Stimulated activated CD4-positive, alpha-beta T cell treated with anti-CD3 and anti-CD28 coated beads, Interleukin-1b, Interleukin-23, amount 100 ng/mL, for 24 hours (primary cell): ENCODE measurements at places on chromosomes 5 and 9.

DNA sequence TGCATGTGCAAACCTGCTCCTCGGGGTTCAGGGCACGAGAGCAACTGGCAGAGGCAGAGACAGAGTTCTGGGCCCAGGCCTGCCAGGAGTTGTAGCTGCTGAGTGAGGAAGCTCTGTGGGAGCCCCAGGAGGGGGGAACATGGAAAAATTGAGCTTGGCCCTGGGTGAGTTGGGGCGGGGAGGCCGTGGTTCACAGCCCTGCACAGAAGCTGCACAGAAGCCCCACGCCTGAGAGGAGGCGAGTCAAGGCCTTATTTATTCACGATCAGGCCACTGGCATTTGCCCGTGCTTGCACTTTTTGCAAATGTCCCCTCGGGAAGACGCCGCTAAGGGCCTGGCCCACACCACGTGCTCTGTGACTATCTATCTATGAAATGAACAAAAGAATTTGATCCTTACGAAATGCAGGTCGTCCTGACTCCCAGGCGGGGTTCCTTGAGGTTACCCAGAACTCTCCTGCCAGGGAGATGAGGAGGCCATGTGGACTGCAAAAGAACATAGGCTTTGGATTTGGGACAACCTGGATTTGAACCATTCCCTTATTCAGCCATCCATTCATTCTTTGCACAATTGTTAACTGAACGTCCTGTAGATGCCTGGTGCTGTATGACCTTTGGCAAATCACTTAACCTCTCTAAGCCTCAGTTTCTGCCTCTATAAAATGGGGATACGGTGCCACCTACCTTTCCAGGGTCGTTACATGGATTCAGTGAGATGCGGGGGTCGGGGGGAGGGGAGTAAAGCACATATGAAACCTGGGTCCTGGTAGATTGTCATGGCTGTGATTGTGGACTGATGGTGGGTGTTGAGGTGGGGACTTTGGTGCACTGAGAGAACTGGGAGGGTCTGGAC is 17.9 kb downstream of the COL27A1 start:
- DNase-seq, result no peak

- DNase-seq, result no peak
Measured at GRCh38 chr5:2451100-2451499, 300.4 kb downstream of the IRX2 start.

GRCh38 chr5:173291722-173292658 is 36.2 kb downstream of the STC2 start:
- DNase-seq, result no peak

GRCh38 chr5:148107608-148108007 is 43.8 kb downstream of the SPINK5 start:
- no peak for DNase-seq

GRCh38 chr5:179330186-179330900 is 14.9 kb downstream of the ADAMTS2 start:
- no peak for DNase-seq

DNA sequence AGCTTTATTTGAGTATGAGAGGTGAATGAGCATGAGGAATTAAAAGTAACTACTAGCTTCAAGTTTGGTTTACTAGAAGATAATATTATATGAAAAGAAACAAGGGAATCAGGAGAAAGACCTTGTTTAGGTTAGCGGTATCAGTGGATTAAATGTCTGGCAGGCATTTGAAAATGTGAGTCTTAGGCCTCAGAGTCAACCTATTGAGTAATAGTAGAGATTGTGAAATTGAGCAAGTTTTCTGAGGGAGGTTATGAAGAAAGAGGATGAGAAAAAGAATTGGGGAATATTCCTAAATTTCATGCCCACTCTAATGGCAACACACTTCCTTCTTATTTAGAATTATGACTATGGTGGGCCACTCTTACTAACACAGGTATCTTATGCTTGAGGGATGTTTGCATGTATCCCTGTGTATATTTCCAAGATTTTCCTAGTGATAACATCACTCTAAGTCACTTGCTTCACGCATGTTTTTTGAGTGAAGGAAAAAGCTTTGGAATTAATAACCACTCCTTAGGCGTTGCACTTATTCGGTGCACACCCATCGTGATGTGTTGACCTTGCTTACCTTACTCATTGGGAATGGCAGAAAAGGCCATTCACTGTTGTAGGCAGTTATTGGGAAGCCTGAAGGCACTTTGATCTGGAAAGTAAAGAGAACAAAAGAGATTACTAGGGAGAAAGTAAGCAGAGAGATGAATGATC is 8.2 kb upstream of the ELL2 start:
- DNase-seq, result no peak

- no peak for DNase-seq
Measured at GRCh38 chr5:2683720-2684119, 67.8 kb downstream of the IRX2 start.

- no peak for DNase-seq
Measured at GRCh38 chr9:14314424-14314928, 535 bp upstream of the NFIB start.

DNA sequence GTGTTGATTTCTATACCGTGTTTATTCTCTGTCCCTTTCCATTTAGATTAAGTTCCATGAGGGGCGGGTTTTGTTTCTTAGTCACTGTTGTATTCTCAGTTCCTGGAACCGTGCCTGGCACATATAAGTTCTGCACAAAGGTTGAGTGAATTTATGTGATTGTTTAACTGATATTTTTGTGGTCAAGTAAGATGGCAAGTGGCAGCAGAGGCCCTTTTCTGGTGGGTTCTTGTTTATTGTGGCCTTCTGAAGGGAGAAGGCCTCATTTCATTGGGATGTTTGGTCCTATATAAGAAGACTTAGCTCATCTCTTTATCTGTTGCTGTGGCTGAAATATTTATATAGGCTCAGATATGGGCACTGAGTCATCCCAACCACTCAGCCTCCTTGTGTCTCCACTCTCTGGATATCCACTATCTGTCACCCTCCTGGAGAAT is 262.5 kb downstream of the PSAT1 start:
- DNase-seq, result no peak

- no peak for DNase-seq
Measured at GRCh38 chr5:36740259-36740898, 134.0 kb downstream of the SLC1A3 start.

DNA sequence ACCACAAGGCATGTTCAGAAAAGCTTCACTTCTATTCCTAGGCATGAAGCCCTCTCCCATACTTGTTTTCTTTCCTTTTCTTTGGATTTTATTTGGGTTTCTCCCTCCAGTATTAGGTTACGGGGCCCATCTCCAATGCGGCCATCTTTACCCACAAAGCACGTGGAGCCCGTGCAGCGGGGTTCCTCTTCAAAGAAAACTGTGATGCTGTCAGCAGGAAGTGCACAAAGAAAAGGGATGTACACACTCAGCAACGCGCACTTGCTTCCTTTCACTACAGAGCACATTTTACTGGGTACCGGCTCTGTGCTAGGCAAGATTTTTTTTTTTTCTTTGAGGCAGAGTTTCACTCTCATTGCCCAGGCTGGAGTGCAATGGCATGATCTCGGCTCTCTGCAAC is 106.6 kb downstream of the COL23A1 start:
- peak; percentile 24 for DNase-seq

- DNase-seq, result no peak
Measured at GRCh38 chr5:142006363-142007236, 6.2 kb downstream of the GNPDA1 start.

DNA sequence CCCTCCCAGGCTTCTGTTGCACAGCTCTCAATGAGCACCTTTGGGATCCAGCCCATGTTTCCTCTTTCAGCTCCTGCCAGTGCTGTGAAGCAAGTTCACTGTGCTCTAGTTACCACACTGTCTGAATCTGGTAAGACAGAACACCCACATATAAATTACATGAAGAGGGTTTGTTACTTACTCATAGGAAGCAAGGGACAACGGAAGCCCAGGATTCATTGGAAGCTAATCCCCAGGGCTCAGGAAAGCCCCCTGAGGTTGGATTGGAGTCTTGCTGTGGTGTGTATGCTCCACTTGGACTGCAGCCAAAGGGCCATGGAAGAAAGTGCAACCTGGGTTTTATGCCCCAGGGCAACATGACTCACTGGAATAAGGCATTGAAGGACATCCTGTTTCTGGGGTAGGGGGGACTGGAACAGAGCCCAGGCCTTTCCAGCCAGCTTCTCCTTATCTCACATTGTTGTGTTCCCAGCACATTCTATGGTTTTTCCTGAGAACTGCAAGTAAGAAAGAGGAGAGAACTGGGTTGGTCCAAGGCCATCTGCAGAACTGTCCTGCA is 15.6 kb upstream of the CLK4 start:
- no peak for DNase-seq

DNA sequence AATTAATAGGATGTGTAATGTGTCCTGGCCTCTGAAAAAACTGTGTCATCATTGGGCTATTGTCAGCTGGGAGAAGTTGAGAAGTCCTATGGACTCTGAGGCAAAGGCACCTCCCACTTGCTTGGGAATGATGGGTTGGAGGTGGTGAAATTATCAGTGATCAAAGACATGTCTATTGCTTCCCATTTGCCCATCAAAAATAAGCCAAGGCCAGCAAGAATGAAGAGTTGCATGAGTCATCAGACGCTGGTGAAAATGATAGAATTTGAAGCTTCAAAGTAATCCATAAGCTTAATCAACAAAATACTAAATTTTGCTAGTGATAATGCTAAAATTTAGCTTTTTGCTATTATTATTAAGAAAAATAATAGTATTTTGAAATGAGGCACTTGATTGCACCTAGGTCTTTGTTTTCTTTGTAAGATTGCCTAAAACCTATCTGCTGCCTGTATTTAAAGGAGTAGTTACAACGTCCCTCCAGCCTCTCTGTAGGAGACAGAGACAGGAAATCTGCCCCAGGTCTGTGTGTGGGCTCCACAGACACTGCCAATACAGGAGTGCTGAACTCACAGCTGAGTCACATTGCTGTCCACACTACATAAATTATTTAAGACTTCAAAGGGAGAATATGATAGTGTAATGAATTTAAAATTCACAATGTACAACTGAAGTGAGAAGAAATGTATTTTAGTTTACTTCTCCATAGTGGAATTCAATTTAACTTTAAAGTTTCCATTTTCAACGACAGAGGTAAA is 48.4 kb upstream of the APC start:
- DNase-seq, result no peak

DNA sequence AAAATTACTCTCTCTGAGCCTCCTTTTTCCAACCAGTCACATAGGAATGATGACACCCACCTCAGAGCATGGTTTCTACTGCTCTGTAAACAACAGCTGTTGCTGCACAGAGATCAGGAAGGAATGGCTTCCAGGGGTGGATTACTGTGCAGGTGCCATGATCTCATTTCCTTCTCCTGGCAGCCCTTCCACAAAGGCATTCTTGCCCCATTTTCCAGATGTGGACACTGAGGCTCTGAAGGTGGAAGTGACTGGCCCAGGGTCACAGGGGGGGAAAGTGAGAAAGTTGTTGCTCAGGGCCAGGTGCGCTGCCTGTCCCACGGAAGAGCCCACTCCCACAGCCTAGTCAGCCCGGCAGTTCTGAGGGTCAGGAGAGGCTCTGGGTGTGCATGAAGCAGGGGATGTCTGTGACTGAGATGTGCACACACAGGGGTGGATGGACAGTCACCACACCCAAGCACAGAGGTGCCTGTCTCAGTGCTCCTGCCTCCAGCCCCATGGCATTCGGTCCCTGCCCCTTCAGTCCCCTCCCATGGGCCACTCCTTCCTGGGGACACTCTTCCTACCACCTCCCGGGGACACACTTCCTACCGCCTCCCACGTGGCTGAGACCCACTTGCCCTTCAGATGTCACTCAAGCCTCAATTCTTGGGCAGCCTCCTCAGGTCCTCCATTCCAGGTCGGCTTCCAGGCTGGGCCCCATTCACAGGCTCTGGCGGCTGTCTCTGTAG is 17.0 kb downstream of the FGFR4 start:
- no peak for DNase-seq

- DNase-seq, result no peak
Measured at GRCh38 chr9:70814597-70814996, 306.8 kb downstream of the TRPM3 start.

DNA sequence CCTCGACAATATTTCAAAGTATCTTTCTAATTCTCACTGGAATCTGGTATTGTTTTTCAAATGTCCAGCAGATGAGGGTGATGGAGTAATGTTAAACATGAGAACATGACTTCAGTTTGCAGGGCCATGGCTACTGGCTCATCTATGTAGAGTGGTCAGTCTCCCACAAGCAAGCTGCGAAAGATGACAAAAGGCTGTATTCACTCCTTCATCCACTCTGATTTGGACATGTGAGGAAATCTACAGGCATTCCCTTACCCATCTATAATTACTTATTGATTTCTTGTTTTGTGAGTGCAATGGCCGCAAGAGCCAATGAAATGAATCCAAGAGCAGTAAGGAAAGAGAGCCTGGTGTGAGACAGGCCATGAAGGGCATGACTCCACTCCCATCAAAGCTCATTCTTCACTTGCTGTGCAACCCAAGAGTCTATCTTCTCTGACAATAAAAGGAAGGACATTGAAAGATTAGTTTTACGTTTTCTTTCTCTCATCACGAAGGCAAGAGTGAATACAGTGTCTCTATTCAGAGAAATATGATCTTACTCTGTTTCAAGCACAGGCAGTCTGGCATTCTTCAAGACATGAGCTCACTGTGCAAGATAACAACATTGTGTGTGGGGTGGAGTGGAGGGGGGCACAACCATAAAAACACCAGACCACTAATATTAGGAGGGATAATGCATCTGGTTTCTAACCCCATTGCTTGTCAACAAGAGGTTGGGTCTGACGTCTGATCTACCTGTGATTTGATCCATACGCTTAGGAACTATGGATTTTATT is 249.6 kb upstream of the DAP start:
- no peak for DNase-seq

DNA sequence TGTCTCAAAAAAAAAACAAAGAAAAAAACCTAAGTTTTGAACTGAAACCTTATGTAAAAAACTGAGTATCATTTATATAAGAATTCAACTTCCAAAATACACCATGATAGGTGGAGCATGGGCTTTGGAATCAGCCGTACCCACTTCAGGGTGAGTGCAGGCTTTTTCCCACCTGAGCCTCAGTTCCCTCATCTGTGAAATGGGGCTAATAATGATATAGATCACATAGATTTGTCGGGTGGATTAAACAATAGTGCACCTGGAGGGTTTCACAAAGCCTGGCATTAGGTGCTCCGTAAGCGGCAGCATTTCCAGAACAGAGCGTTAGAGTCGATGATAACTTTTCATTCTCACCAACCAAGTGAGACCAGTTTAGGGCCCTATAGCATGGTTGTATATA is 91.9 kb downstream of the CYFIP2 start:
- no peak for DNase-seq

DNA sequence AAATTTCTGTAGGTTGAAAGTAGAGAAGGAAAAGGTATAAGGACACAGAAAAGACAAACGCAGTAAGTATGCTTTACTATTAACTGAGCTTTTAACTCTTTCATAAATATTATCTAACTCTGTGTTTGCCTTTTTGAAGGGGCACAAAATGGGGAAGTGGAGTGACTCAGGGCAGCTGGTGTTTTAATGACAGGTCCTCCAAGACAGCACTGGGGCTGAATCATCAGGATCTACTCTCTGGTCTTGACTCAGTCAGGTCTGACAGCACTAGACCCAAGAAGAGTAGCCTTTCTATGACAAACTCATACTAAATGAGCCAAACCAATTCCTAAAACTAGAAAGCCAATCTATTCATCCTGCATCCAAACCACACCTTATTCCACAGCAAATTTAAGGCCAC is 102.2 kb downstream of the APTX start:
- no peak for DNase-seq

GRCh38 chr5:76874088-76874581 is 24.3 kb downstream of the S100Z start:
- no peak for DNase-seq

- no peak for DNase-seq
Measured at GRCh38 chr9:133306242-133307204, 29.5 kb downstream of the SURF6 start.

GRCh38 chr5:131634238-131634637 is 791 bp downstream of the RAPGEF6 start:
- no peak for DNase-seq
